Cortex of kidney (tissue), 1 donor: ENCODE measurements at places on chromosomes 2 and 18.

- no peak for DNase-seq
Measured at GRCh38 chr2:239443666-239444567, 43.1 kb upstream of the HDAC4 start.

GRCh38 chr2:127080938-127081755 is 25.8 kb downstream of the BIN1 start:
- DNase-seq: peak; percentile 10

DNA sequence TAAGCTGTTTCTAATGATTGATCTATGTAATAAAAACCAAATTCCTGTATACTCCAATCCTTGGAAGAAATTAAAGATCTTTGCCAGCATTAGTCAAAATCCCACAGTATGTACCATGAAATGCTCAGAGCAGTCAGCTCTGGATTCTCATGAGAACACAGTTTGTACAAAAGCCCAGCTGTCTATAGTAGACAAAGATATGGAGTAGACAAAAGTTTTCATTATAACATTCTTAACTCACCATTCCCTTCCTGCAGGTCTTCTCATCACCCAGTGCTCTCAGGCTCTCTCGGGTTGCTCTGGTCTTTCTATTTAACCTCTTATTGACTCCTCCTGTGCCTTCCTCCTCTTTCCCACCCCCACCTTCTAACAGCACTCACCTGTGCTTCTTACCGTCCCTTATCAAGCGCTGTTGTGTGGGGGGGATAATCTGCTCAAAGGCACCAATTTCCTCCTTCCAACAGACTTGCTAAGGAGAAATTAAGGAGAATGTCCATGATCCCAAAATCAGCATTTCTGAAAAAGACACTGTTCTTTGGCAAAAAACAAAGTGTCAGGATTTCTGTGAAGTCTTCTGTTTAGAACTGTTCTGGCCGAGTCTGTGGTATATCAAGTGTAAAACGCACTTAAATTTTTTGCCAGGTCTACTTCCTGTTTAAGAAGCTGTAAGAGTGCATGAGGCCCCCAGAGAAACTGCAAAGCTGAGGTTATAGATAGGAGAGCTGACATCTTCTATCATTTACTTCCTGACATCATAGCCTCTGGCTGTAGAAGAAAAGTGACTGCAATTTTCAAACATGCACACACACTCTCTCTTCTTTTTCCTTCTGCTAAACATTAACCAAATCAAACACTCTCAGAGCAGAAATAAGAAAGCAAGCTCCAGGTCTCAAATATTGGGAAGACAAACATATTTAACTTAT is 144.1 kb downstream of the EVA1A start:
- no peak for DNase-seq

GRCh38 chr2:17879137-17879912 is 858 bp downstream of the KCNS3 start:
- DNase-seq: no peak

GRCh38 chr2:178450524-178450773 is 526 bp downstream of the PRKRA start:
- DNase-seq: no peak

DNA sequence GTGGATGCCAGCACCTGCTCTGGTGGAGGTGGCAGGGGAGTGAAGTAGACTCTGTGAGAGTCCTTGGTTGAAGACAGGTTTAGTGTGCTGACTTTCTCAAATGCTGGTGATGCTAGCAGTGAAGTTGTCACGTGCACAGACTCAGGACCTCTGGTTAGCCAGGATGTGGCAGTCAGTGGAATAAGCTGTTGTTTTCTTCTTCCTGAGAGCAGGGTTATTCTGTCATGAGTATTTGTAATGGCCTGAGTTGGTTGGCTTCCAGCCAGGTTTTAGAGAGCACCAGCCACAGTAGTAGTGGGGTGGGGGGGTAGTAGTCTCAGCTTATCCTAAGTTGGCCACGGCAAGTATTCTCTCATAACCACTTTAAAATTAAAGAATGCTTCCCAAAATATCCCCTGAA is 238.5 kb upstream of the FBXO11 start:
- DNase-seq: no peak

- DNase-seq: no peak
Measured at GRCh38 chr18:79931475-79931874, 20.0 kb downstream of the SLC66A2 start.

DNA sequence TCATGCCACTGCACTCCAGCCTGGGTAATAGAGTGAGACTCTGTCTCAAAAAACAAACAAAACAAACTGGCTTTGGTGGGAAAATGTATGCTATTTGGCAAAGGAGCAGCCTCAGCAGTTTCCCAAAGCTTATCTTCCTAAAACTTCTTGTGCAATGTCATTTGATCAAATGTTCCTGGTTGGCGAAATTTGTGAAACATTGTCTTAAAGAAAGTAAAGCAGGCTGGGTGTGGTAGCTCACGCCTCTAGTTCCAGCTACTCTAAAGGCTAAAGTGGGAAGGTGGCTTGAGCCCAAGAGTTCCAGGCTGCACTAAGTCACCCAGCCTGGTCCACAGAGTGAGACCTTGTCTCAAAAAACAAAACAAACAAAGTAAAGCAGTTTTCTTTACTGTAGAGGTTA is 17.3 kb upstream of the TAF4B start:
- DNase-seq: no peak

- no peak for DNase-seq
Measured at GRCh38 chr2:182740701-182741100, 24.6 kb downstream of the DNAJC10 start.

DNA sequence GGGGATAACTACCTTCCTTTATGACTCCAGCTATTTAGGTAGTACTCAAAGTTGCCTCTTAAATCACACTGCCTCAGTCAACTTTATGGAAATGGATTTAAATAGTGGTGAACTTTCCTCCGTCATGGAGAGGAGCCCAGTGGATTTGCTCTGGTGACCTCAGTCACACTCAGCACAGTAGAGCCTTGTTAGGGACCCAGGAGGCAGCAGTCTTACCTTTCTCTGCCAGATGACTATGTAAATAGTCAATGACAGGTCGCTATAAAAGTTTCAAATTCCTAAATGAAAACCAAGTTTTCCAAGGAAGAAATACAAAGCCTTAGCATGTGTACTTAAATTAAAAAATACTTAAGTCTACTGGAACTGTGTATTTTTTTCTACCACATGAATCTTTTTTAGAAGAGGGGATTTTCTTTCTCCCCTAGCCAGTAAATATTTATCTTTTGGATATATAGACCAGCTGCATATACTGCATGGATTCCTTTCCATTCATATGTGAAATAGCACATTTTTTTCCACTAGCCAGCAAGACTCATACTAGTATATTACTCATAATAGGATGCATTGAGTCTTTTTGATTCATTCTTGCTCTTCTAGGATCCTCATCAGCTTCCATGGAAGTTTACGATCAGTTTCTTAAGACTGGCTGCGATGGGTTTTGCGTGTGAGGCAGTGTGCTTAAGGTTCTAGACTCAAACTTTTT is 147.1 kb downstream of the FMNL2 start:
- DNase-seq: no peak

DNA sequence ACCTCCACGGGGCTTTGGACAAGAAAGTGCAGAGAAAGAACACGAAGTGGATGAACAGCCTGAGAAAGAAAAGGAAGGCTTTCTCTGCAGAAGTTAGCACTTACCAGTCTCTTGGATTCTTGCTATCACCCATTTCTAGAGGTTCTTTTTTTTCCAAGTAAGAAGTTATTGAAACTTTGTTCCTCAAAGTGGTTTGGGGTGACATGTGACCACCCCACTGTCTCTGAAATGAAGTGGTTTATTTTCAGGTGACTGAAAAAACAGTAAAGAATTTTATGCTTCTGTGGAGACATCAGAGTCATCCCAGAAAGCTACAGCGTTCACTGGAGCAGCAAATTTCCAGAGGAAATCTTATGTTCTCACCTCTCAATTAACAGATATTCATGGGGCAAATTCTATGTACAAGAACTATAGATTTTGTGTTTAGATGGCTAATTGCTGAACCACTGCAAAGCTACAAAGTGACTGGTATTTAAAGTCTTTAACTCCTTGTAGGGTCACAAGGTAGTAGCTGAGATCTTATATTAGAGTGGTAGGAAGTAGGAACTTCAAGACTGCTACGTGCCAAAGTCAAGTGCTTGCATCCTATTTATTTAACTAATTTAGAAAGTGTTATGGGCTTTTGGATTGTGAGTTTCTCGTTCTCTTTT is 267.5 kb downstream of the TGIF1 start:
- DNase-seq: no peak

DNA sequence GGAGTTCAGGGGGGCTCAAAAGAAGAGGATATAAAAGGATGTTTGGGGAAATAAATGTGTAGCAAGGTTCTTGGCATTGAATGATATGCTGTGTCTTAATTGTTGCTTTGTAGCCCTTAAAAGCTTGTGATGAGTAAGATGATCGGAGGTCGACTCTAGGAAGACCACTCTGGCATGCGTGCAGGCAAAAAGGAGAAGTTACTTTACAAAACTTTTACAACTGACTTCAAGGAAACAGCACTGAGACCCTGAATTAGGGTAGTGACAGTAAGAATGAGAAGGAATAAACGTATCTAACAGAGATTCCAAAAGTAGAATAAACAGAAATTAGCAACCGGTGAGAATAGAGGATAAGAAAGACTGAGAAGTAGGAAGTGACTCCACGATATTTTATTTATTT is 228.7 kb upstream of the TANK start:
- no peak for DNase-seq

- DNase-seq: no peak
Measured at GRCh38 chr18:36066001-36066400, 1.4 kb downstream of the RPRD1A start.

DNA sequence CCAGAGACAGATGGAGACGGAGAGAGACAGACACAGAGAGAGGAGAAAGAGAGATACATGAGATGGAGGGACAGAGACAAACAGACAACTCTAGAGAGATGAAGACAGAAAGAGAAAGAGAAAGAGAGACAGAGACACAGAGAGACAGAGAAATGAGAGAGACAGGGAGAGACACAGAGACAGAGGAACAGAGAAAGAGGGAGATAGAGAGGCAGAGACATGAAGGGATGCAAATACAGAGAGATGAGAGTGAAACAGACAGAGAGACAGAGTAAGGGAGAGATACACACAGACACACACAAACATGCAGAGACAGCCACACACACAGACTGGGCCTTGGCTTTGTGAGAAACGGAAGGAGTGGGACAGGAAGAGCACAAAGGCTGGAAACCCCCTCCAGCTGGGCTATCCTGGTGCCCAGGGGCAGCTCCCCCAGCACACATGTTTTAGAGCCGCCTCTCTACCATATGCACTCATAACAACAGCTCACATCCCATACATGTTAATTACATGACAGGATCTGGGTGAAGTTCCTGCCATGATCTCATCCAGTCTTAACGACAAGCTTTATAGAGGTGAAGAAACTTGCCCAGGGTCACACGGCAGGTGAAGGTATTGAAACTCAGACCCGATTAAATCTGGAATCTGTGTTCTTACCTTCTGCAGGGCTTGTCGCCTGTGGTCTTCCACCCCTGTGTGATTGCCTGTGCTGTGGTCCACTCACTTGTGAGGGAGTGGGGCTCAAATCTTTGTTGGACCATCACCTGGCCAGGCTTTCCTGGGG is 32.4 kb downstream of the IL18R1 start:
- no peak for DNase-seq

GRCh38 chr2:237539681-237540080 is 26.7 kb upstream of the PRLH start:
- no peak for DNase-seq

DNA sequence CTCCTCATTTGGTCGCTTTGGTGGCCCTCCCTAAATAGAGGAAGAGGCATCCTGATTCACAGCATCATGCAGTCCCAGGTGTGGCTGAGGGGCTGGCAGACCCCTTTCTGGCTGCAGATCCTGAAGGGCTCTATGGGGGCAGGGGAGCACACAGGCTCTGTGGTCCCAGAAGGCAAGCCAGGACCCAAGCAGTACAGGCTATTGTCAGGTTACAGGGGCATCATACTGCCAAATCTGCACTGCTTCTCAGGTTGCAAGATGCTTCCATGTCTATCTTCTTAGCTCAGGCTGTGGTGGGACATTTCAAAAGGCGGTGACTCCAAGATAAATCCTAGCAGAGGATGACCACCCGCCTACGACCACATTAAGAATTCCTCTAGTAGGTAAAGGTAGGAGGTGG is 54.3 kb downstream of the TTC32 start:
- DNase-seq: no peak

DNA sequence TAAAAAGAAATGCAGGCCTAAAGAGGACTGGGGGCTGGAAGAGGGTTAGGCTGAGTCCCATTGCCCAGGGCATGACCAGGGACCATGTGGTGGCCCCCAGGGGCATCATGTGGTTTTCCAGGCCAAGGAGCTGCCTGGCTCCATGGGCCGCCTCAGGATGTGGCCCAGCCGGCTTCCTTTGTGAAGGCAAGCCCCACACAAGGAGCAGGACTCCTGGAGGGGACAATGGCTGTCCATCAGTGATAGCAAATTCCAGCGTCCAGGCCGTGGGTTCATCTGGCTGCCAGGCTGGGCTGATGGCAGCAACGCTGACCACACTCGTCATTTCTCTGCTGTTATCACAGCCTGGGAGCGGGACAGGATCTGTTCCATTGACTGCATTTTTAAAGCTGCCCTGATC is 82.5 kb downstream of the GBX2 start:
- no peak for DNase-seq

- DNase-seq: no peak
Measured at GRCh38 chr2:20451341-20451740, 4.5 kb downstream of the RHOB start.

GRCh38 chr2:30721668-30722647 is 85.3 kb downstream of the CAPN13 start:
- DNase-seq: no peak

- DNase-seq: no peak
Measured at GRCh38 chr18:74905247-74905646, 303.7 kb downstream of the PTGR3 start.

GRCh38 chr2:65129286-65129825 is 550 bp downstream of the RAB1A start:
- no peak for DNase-seq

- DNase-seq: no peak
Measured at GRCh38 chr2:121196132-121196848, 88.7 kb downstream of the TFCP2L1 start.

DNA sequence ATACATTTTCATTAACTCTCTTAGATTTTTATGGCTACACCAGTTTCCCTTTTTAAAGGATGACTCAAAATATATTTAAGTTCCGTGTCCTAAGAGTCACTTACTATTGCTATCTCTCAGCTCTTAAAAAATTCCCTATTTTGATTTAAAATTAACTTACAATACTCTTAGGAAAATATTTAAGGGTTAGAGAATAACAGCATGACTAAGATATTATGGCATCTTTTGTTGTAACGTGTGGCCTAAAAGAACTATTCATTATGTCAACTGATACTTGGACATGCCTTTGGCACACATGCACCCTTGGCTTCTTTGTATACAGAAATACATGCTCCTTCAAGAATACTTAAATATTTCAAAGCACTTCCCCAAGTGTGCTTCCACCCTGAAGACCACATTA is 42.3 kb downstream of the SCN3A start:
- no peak for DNase-seq

DNA sequence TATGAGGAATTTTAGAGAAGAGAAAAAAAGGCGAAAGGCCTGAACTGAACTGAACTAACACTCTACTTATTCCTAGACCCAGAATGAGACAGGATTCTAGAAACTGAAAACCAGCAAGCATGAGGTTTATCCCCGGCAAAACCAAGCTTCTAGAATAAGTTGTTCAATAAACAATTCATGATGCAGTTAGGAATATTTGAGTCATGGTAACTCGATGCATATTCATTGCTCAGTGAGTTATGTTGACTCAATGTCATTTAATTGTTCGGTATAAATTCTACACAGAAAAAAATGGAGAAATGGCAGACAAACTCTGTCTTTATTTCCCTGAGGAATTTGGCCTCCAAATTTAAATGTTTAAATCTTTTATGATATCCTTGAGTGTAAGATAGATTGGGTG is 321.5 kb downstream of the SATB2 start:
- no peak for DNase-seq

GRCh38 chr2:20919297-20919800 is 96.4 kb upstream of the LDAH start:
- no peak for DNase-seq
